ENCODE measurements at places on chromosomes 5 and 9.

GRCh38 chr5:165795073-165795472 is 2289.7 kb downstream of the MAT2B start:
- DNase-seq, result no peak

DNA sequence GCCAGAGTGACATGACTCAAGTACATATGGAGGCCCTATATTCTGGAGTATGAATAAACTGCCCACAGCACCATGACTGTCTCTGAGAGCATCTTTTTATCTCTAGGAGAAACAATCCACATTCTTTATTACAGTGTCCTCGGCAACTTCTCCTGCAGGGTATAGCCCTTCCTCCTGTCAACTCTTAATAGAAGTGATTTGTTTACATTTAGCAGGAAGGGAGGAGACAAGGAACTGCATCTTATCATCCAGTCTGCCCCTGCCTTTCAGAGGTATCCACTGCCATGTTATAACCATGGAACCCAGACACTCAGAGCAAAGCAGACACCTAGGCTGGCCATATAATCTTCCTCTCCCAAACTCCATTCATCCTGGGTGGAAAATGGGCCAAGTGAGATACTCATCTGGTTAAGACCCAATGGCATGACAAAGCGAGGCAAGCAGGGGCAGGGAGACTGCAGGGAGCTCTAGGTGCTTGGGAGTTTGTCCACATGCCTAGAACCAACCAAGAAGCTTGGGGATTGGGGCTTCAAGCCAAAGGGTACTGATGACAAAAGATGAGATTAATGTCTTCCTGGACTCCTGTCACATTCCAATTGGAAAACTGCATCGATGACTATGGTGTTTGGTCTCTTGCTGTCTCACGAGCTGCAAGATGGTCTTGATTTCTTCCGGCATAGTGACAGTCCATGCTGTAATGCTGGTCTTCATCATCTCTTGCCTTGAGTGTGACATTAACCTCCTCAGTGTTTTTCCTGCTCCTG is 620.5 kb upstream of the KLF4 start:
- no peak for DNase-seq

- DNase-seq, result no peak
Observed at GRCh38 chr5:181223729-181224389, 778 bp downstream of the TRIM41 start.

GRCh38 chr9:80555782-80556325 is 984.1 kb downstream of the TLE4 start:
- no peak for DNase-seq

GRCh38 chr9:32092031-32092430 is 292.4 kb upstream of the ACO1 start:
- no peak for DNase-seq

- DNase-seq, result no peak
Observed at GRCh38 chr9:115643948-115644727, 509.5 kb upstream of the PAPPA start.
